H1 (cell line): ENCODE measurements at places on chromosomes 3 and 15.

- DNase-seq: no peak
- no peak overlapping the region for H3K27ac ChIP-seq
- H3K4me1 ChIP-seq: no peaks in the 10 kb centered on the region
- H3K4me3 ChIP-seq: no peak overlapping the region
Observed at GRCh38 chr3:165513715-165514701, 317.8 kb upstream of the SLITRK3 start.

DNA sequence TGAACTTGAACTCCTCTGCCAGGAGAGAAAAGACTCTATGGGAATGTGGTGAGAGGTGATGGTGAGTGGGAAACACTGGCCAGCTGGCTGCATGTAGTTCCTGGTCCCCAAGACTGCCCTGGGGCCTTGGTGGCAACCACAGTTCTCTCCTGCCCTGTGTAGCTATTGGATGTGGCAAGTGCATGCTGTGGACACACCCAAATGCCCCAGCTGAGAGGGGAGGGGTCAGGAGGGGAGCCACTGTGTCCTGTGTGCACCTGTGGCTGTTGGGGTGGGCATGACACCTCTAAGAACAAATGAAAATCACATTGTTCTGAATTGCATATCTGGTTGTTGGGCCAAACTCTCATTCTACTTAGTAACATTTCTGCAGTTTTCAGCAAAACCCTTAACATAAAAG is 409.6 kb downstream of the NSUN3 start:
- no peak for DNase-seq
- no peak overlapping the region for H3K27ac ChIP-seq
- H3K4me3 ChIP-seq: no peak overlapping the region
- H3K27me3 ChIP-seq: no peaks in the 10 kb centered on the region
- no peaks in the 10 kb centered on the region for H3K4me1 ChIP-seq
- no peaks in the 10 kb centered on the region for H3K36me3 ChIP-seq

DNA sequence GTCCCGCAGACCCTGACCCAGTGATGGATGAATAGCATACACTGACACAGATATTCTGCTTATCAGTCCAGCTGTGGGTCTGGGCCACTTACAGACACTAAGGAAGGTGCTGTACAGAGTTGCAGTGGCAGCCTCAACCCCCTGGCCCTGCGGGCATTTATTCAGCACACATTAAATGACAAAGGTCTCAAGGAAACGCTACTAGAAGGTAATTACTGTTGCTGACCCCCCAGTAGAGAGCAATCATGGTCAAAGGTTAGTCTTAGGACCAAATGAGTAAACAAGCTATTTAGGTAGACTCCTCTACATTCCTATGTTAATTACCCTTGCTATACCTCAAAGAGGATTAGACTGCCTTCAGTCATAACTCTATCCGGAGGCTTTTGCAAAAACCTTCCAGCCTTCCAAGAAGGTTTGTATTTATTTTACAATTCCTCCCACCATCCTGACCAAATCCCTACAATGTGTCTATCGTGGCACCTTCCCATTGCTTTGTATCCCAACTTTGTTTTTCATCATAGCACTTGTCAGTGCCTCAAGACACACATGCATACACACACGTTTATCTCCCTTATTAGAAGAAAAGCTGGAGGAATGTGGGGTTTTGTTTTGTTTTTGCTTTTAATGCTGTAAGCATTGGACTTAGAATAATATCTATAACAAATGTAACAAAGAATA is 227.9 kb downstream of the PYDC2 start:
- no peaks in the 10 kb centered on the region for H3K36me3 ChIP-seq
- H3K4me1 ChIP-seq: peaks cover 9% of the 10 kb centered on the region; the same call in 1 of the 2 replicates
- no peak overlapping the region for H3K27ac ChIP-seq
- no peak overlapping the region for H3K4me3 ChIP-seq
- H3K27me3 ChIP-seq: no peaks in the 10 kb centered on the region

DNA sequence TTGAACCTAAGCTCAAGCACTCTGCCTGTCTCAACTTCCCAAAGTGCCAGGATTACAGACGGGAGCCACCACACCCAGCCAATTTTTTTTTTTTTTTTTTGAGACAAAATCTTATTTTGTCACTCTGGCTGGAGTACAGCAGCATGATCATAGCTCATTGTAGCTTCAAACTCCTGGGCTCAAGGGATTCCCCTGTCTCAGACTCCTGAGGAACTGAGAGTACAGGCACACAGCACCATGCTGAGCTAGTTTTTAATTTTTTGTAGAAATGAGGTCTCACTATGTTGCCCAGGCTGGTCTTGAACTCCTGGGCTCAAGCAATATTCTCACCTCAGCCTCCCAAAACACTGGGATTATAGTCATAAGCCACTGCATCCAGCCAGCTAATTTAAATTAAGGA is 36.8 kb upstream of the SUCLG2 start:
- H3K36me3 ChIP-seq: no peaks in the 10 kb centered on the region; the same call in 1 of the 2 replicates
- H3K4me1 ChIP-seq: no peaks in the 10 kb centered on the region; the same call in 1 of the 2 replicates
- no peak overlapping the region for H3K27ac ChIP-seq
- H3K27me3 ChIP-seq: no peaks in the 10 kb centered on the region

DNA sequence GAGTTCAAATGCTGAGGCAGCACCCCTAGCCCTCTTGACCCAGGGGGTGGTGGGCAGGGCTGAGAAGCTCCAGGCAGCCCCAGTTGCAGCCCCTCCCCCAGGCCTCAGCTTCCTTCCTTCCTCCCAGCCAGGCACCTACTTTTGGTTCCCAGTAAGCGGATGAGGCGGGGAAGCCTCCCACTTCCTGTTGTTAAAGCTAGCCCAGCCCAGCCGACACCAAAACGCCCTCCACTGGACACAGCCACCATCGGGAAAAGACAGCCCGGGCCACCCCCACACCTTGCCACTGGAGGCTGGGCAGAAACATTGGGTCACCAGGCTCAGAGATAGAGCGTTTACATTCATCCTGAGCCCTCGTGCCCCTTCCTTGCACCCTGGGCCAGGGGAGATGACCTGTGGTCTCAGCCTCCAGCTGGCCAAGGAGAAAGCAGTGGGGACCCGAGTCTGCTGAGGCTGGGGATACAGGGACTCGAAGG is 3.5 kb downstream of the DUSP7 start:
- no peaks in the 10 kb centered on the region for H3K36me3 ChIP-seq
- peak; percentile 82 for DNase-seq
- peaks cover 7% of the 10 kb centered on the region for H3K27me3 ChIP-seq
- no peak overlapping the region for H3K4me3 ChIP-seq

GRCh38 chr3:169815590-169816150 is 3.0 kb upstream of the LRRC34 start:
- H3K27me3 ChIP-seq: peaks cover 2% of the 10 kb centered on the region
- no peak overlapping the region for H3K27ac ChIP-seq
- no peaks in the 10 kb centered on the region for H3K36me3 ChIP-seq
- no peak for DNase-seq
